AG09319 (cell line): ENCODE measurements at places on chromosomes 4 and X.

- no peak for DNase-seq
These were observed 105.2 kb downstream of the RNF150 start for GRCh38 chr4:141028024-141028529.

DNA sequence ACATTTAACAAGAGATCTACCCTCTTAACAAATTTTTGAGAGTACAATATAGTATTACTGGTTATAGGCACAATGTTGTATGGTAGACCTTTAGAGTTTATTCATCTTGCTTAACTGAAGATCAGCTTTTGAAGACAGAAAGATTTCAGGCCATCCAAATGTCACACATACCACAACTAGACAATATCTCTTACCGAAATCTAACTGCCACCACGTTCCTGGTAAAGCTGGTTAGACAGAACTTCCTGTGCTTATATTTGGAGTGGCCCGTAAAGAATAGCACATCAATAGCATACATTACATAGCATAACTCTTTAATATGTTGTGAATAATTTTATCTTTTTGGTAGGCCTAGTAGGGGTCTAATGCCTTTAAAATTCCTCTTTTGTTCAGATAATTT, 29.8 kb upstream of the ARHGEF6 start:
- no peak for DNase-seq

GRCh38 chrX:49949961-49950360, 27.6 kb downstream of the CLCN5 start:
- DNase-seq = no peak

DNA sequence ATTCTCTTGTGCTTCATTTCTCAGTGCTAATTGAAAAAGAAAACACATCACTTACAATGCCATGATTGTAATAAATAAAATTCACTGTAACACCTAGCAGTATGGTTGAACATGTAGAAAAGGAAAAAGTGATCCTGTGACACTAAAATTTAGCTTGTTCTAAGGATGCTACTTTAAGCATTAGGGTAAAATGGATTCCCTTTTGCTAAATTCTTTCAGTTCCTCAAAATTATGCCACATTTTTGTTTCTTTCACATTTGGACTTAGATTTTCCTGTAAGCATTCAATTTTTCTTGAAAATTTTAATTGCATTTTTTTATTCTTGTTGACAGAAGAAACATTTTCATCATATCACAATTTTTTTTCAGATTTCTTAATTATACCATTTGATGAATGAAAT, 19.4 kb downstream of the TET2 start:
- no peak for DNase-seq

GRCh38 chr4:36392916-36393315, 111.5 kb downstream of the DTHD1 start:
- no peak for DNase-seq

DNA sequence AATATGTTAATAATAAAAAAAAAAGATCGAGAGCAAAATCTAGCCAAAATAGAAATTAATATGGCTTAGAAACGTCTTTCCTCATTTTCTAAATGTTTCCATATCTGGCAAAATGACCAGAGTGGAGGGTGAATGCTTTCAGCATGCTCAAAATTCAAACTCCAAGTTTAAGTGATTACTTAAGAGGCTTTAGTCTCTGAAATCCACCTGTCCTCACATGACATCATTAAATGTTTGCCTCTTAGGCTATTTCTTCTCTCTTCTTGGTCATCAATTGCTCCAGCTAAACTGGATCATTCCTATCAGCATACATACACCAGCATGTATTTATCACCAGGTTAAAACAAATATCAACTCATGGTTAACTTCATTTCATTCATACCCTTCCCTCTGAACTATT, 54.5 kb upstream of the ATXN3L start:
- DNase-seq = no peak

DNA sequence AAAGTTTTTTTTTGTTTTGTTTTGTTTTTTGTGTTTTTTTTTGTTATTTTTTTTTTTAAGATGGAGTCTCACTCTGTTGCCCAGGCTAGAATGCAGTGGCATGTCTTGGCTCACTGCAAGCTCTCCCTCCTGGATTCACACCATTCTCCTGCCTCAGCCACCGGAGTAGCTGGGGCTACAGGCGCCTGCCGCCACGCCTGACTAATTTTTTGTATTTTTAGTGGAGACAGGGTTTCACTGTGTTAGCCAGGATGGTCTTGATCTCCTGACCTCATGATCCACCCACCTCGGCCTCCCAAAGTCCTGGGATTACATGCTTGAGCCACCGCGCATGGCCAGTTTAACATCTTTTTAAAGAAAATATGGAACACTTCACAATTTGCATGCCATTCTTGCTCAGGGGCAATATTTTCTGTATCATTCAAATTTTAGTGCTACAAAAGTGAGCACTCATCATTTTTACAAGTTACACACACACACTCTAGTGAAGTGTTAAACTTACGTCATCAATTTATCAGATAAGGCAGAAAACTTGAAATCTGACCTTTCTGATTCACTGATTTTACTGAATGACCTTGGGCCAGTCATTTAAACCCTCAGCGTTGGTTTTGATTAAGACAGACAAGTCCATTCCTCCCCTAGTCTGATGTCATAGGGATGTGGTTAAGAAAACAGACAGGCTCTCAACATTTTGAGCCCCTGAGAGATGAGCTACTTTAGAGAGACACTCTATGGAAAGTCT, 61.2 kb downstream of the TRIM2 start:
- DNase-seq = no peak

DNA sequence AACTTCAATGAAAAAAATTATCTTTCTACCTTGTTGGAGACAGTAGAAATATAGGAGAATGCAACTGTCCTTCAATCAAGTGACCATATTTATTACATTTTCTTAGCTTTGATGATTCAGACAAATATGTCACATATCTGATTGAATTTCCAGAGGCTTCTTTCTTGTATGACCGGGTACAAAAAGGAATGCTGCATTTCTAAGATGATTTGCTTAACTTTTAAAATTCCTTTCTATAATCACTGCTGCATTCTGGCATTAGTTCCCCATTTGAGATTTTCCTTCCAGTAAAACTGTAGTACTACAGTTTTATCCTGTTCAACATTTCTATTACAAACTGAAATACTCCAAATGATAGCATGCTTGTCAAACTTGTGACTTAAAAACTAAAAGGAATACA, 5.2 kb downstream of the MFSD8 start:
- no peak for DNase-seq

- DNase-seq = no peak
These were observed 4.0 kb upstream of the AASDH start for GRCh38 chr4:56391270-56391669.

DNA sequence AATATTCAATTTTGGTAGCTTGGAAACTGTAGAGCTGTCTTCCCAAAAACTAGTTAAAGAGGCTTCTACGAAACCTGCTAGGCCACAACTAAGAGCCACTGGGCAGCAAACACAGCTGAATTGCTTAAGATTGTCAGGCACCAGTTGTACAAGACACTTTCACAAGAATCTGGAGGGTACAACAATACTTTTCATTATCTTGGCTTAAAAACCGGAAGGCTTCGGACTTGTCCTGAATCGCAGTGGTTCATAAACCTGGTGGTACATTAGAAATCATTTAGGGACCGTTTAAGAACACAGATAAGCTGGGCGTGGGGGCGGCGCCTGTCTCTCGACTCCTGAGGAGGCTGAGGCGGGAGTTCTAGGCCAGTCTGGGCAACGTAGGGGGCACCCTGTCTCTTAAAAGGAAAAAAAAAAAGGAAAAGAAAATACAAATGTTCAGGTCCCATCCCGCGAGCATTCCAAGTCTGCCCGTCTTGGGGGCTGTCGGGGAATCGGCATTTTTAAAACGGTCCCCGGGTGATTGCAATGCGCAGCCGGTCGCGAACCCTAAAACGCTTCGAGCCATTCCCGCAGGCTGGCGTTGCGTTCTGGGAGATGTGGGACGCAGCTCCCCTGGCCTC, 763 bp downstream of the PYURF start:
- DNase-seq = no peak

DNA sequence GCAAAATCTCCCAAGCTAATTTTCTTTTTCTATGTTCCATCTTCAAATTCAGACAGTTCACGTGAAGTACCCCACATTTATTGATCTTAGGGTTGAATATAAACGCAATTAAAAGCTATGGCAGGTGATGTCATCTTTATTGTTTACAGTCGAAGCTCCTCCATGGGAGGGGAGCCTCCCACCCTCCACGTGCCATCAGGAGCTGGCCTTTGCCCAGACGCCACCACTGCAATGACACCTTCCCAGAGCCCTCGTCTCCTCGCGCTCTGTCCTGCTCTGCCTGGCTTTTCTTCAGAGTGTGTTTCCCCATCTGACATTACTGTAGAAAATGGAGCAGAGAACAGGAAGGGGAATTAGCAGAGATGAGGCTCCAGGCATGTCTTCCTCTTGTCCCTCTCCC, 18.8 kb upstream of the CYP4V2 start:
- DNase-seq = no peak

DNA sequence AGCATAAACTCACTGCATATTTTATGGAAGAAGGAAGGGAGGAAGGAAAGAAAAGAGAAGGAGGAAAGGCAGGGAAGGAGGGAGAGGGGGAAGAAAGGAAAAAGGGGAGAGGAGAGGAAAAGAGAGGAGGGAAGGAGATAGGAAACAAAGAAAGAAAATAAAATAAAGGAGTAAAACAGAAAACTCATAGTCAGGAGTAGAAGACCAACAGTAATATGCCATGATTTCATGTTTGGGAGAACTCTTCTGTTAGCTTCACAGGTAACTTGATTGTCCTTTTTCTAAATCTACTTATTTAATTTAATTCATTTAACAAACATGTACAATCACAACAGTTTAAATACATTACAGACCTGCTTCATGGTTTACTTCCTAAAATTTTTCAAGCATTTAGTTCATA, 46.8 kb upstream of the SGMS2 start:
- no peak for DNase-seq

DNA sequence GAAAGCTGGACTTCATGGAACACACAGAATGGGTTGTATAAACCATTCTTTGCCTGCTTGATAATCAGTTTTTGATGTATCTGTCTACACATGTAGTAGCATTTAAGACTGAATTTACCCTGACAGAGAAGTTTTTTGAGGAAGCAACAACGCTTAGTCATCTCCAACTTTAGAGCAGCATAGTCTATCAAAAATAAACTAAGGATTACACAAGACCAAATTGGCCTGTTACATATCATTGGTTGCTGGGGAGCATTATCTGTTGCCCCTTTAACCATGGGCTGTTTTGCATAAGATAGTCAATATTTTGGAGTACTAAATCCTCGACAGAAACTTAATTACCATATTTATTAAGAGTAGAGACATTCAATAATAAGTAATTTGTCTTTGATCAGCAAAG, 347.4 kb downstream of the FAM47B start:
- no peak for DNase-seq

DNA sequence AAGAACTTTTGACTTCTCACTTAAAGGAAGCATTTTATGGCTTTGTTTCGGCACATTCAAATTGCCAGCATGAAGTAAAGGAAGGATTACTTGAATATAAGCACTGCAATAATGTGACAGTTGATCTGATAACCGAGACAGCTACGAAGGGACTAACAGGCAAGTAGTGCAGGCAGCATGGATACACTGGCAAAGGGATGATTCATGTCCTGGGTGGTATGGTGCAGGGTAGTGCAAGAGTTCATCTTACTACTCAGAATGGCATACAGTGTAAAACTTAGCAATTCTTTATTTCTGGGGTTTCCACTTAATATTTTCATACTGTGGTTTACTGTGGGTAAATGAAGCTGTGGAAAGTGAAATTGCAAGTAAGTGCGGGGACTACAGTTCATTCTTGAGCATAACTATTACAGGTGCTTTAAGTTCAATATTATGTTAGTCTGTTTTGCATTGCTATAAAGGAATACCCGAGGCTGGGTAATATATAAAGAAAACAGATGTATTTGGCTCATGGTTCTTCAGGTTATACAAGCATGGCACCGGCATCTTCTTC, 611.8 kb downstream of the SPOCK3 start:
- no peak for DNase-seq

DNA sequence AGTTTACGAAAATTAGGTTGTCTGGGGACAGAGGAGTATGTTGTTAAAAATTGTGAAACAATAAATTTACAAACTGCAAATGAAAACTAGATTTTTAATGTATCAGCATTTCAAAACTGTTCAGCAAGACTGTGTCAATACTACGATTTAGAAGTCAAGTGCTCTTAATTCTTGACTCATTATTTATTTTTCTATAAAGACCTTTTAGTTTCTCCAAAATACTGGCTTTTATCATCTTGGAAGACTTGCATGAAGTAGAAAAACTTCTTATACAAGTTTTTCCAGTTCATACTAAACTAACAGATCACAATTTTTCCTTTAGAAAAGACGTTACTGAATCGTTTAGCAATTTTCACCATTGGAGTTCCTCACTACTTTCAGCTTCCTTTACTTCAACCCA, 231.4 kb downstream of the PPP3CA start:
- no peak for DNase-seq

DNA sequence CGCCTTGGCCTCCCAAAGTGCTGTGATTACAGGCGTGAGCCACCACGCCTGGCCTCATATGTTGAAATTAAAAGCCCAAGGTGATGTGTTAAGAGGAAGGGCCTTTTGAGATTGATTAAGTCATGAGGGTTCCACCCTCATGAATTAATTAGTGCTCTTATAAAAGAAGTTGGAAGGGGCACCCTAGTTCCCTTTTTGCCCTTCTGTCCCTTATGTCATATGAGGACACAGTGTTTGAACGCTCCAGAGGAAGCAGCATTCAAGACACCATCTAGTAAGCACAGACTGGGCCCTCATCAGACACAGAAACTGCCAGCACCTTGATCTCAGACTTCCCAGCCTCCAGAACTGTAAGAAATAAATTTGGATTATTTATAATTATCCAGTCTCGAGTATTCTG, 5.1 kb upstream of the APLN start:
- DNase-seq = no peak
